B cell (primary cell): ENCODE measurements at places on chromosomes 1 and 21.

- H3K4me1 ChIP-seq, result peaks cover 67% of the 10 kb centered on the region
- H3K27me3 ChIP-seq, result peaks cover 74% of the 10 kb centered on the region
- no peak overlapping the region for H3K27ac ChIP-seq
- peak; percentile 55 for DNase-seq
- H3K36me3 ChIP-seq, result no peaks in the 10 kb centered on the region
- peak overlapping the region; percentile 58 for H3K4me3 ChIP-seq
Measured at GRCh38 chr1:180230791-180231505, 884 bp downstream of the LHX4 start.

DNA sequence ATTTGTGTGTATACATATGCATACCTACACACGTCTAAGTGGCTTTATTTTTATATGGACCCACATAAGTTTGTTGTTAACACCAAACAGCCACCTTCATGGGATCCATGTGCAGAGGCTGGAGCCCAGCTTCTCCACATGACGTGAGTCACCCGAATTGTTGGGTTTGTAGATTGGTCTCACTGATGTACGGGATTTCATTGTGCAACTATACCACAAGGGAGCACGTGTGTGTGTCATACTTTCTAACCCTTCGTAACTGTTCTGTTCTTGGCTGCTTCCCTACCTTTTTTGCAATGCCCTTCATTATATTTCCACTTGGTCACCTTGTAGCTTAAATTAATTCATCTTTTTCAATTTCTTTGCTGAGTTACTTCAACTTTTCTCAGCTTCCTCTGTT is 21.0 kb downstream of the SPRTN start:
- no peaks in the 10 kb centered on the region for H3K27me3 ChIP-seq

GRCh38 chr21:41241341-41241740 is 73.4 kb downstream of the BACE2 start:
- no peak overlapping the region for H3K27ac ChIP-seq
- H3K27me3 ChIP-seq, result no peaks in the 10 kb centered on the region

GRCh38 chr21:29647353-29647781 is 292.4 kb downstream of the GRIK1 start:
- no peaks in the 10 kb centered on the region for H3K36me3 ChIP-seq
- no peak for DNase-seq
- no peaks in the 10 kb centered on the region for H3K27me3 ChIP-seq
- H3K4me3 ChIP-seq, result no peak overlapping the region
- H3K27ac ChIP-seq, result no peak overlapping the region
- no peaks in the 10 kb centered on the region for H3K4me1 ChIP-seq

DNA sequence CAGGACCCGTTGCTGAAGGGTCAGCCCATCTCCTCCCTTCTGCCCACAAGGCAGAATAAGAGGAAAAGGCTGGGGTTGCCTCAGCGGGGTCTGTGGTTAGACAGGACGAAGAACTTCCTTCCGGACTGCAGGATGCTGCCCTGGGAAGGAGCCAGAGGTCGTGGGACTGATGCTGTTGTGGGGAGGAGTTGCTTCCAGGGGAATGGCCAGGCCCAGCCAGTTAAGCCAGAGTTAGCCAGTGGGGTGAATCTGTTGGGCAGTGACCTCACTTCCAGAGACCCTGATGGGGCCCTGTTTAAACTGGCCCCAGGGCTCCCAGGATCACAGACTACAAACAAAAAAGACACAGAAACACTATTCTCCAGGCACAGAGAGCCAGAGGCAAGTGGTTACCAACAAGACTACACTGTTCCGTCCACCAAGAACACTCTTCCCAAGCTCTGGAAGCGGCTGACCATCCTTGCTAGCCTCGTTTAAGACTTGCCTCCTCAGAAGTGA is 13.0 kb downstream of the FAM229A start:
- no peaks in the 10 kb centered on the region for H3K36me3 ChIP-seq
- H3K4me1 ChIP-seq, result peaks cover 27% of the 10 kb centered on the region
- H3K4me3 ChIP-seq, result no peak overlapping the region
- H3K27ac ChIP-seq, result no peak overlapping the region
- H3K27me3 ChIP-seq, result no peaks in the 10 kb centered on the region

GRCh38 chr21:43361127-43361492 is 65.8 kb downstream of the SIK1 start:
- DNase-seq, result peak; percentile 67
- H3K27ac ChIP-seq, result peak overlapping the region; percentile 93
- peaks cover 44% of the 10 kb centered on the region for H3K4me1 ChIP-seq

DNA sequence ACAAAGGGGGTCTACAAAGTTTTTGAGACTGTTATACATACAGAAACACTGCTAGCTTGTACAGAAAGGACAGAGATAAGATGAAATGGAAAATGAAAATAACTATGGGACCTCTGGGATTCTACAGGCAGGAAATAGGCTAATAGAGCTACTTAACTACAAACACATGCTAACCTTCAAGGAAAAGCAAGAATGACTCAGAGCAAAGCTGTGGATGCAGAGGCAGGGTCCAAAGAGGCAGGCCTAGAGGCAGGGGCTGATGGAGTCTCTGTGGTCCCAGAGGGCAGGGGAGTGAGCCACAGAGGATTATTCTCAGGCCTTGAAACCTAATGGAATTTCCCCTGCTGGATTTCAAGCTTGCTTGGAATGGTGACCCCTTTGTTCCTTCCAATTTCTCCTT is 18.7 kb upstream of the GOLT1A start:
- H3K4me1 ChIP-seq, result no peaks in the 10 kb centered on the region
- H3K27me3 ChIP-seq, result no peaks in the 10 kb centered on the region
- no peak overlapping the region for H3K4me3 ChIP-seq
- H3K36me3 ChIP-seq, result no peaks in the 10 kb centered on the region
- no peak overlapping the region for H3K27ac ChIP-seq
- no peak for DNase-seq

- no peak overlapping the region for H3K4me3 ChIP-seq
- no peak for DNase-seq
- no peaks in the 10 kb centered on the region for H3K4me1 ChIP-seq
- H3K27ac ChIP-seq, result no peak overlapping the region
Measured at GRCh38 chr1:22826604-22827580, 116.3 kb downstream of the EPHB2 start.

GRCh38 chr1:241542199-241542907 is 10.2 kb downstream of the KMO start:
- H3K36me3 ChIP-seq, result peaks cover 6% of the 10 kb centered on the region
- DNase-seq, result peak; percentile 48
- H3K27me3 ChIP-seq, result no peaks in the 10 kb centered on the region
- no peak overlapping the region for H3K4me3 ChIP-seq
- peaks cover 32% of the 10 kb centered on the region for H3K4me1 ChIP-seq

DNA sequence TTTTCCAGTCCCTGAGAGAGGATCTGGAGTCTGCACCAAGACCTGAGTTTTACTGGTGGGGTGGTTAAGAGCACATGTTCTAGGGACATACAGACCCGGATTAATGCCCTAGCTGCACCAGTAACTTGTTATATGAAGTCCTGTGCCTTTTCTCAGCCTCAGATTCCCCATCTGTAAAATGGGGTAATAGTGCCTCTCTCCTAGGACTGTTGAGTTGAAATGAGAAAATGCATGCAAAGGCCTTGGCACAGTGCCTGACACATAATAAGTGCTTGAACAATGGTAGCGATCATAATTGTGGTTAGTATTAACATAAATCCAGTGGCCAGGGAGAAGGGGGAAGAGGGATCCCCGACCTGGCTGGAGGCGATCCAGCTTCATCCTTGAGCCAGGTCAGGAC is 12.3 kb downstream of the AHDC1 start:
- no peak overlapping the region for H3K4me3 ChIP-seq
- no peaks in the 10 kb centered on the region for H3K27me3 ChIP-seq
- H3K4me1 ChIP-seq, result peaks cover 33% of the 10 kb centered on the region
- no peak for DNase-seq
- H3K36me3 ChIP-seq, result peaks cover 18% of the 10 kb centered on the region

- no peaks in the 10 kb centered on the region for H3K36me3 ChIP-seq
- H3K4me1 ChIP-seq, result peaks cover 22% of the 10 kb centered on the region
- H3K4me3 ChIP-seq, result no peak overlapping the region
- no peaks in the 10 kb centered on the region for H3K27me3 ChIP-seq
- no peak overlapping the region for H3K27ac ChIP-seq
Measured at GRCh38 chr1:238611406-238611805, 720.7 kb upstream of the ZP4 start.

DNA sequence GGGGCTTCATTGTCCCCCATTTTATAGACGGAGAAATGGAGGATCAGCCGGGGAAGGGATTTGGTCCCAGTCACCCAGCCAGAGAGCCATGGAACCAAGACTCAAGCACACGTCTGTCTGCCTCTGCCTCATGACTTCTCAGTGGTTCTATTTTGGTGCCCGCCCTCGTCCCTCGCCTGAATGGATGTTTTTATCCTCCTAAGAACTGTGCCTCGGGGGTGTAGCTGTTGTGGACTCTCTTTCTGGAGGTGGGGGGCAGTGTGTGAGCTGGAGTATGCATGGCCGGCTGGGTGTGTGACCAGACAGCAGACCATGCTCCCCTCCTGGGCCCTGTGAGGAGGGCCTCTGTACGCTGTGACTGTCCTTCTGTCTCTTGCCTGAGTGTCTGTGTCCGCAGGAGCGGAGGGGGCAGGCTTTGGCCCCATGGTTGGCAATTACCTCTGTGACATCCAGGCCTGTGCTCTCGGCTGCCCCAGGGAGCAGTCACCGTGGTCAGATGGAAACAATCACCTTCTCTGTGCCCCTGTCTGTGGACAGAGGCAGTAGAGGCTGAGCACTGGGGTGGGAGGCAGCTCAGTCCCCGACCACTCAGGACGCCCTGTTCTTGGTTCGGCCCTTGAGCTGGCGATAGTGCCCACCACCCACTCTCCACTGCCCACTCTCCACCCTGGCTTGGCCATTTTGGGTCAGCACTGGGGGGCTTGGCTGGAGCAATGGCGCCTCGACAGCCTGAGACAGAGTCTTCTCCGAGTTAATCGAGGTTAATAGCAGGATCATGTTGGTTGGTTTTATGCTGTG is 20.4 kb downstream of the WNT4 start:
- no peak overlapping the region for H3K4me3 ChIP-seq
- H3K4me1 ChIP-seq, result peaks cover 23% of the 10 kb centered on the region
- no peak overlapping the region for H3K27ac ChIP-seq
- no peak for DNase-seq
- H3K36me3 ChIP-seq, result peaks cover 11% of the 10 kb centered on the region

DNA sequence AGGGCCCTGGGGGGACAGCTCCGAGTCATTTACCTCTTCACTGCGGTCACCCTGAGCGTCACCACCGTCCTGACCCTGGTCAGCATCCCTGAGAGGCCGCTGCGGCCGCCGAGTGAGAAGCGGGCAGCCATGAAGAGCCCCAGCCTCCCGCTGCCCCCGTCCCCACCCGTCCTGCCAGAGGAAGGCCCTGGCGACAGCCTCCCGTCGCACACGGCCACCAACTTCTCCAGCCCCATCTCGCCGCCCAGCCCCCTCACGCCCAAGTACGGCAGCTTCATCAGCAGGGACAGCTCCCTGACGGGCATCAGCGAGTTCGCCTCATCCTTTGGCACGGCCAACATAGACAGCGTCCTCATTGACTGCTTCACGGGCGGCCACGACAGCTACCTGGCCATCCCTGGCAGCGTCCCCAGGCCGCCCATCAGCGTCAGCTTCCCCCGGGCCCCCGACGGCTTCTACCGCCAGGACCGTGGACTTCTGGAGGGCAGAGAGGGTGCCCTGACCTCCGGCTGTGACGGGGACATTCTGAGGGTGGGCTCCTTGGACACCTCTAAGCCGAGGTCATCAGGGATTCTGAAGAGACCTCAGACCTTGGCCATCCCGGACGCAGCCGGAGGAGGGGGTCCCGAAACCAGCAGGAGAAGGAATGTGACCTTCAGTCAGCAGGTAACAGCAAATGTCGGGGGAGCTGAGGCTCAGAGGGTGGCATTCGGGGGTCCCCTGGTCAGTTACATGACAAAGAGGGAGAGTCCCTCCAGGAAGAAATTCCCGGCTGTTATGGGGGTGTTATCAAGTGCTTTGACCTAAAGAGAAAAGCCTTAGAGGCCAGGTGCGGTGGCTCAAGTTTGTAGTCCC is 12.6 kb downstream of the SLC45A1 start:
- H3K27me3 ChIP-seq, result no peaks in the 10 kb centered on the region
- H3K27ac ChIP-seq, result no peak overlapping the region
- no peaks in the 10 kb centered on the region for H3K36me3 ChIP-seq
- DNase-seq, result no peak

DNA sequence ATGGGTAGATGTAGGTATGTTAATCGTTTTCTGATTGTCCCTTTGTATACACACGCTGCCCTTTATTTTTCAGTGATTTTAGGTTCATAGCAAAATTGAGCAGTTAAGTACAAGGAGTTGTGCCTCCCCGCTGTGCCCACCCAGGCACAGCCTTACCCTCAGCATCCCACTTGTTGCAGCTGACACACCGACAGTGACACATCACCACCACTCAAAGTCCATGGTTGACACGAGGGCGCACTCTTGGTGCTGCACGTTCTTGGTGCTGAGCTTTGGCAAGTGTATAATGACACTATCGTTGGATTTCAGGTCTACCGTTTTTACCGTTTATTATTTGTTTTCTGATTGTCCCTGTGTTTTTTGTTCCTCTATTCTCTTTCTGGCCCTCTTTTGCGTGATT is 15.6 kb downstream of the C1orf159 start:
- no peaks in the 10 kb centered on the region for H3K36me3 ChIP-seq
- H3K27ac ChIP-seq, result no peak overlapping the region
- DNase-seq, result no peak
- no peaks in the 10 kb centered on the region for H3K27me3 ChIP-seq

DNA sequence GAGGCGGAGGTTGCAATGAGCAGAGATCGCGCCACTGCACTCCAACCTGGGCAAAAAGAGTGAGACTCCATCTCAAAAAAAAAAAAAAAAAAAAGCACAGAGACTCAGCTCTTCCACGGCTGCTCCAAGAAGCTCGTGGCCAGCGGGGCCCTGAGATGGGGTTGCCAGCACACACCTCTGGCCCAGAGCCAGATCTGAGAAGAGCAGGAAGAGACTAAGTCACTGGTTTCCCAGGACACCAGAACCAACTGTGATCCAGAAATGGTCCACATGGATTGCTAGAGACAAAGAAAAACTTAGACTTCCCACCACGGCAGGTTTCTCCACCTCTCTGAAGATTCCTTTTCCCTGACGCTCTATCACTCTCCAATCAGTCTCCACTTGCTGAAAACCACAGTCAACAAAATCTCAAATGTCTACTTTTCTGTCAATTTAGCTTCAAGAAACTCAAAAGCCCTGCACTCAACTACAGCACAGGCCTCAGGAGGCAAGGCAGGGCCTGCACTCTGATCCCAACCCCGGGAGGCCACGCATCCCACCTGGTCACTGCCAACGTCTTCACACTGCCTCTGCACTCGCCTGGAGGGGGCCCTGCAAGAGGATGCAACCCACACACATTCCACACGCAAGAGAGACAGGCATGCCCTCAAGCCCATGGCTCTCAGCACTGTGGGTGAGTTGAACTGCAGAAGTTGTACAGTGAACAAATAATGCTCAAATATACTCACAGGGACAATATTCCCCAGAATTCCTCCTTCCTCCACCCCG is 79.0 kb downstream of the NPHP4 start:
- no peak overlapping the region for H3K4me3 ChIP-seq
- H3K27me3 ChIP-seq, result no peaks in the 10 kb centered on the region
- no peaks in the 10 kb centered on the region for H3K4me1 ChIP-seq
- no peaks in the 10 kb centered on the region for H3K36me3 ChIP-seq
- DNase-seq, result no peak
- H3K27ac ChIP-seq, result no peak overlapping the region
